ENCODE measurements at places on chromosomes 7 and 10.

- DNase-seq = no peak
These were observed 278.6 kb downstream of the ARHGAP12 start for GRCh38 chr10:31650010-31650409.

DNA sequence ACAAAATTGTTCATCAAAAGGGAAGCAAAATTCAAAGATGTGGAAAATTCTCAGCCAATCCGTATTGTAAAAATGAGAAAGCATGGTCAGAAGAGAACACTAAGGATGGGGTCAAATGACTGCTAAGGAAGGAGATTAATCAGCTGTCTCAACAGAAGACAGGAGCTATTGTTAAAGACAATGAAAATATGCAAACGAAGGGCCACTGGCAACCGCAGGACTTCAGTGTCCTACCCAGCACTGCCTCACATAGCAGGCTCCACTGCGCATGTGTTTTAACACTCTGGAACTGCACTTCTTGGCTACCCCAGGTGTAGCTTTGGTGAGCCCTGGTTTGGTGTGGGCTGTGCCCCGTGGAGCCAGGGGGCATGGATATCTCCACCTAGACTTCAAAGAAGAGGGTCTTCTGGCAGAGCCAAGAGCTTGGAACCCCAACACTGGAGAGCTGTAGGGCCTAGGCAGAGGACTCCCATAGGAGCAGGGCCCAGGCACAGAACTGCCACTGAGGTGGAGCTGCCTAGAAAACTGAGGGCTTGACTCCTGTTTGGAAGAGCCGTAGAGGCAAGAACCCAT is 176.2 kb upstream of the GDF10 start:
- no peak for DNase-seq

DNA sequence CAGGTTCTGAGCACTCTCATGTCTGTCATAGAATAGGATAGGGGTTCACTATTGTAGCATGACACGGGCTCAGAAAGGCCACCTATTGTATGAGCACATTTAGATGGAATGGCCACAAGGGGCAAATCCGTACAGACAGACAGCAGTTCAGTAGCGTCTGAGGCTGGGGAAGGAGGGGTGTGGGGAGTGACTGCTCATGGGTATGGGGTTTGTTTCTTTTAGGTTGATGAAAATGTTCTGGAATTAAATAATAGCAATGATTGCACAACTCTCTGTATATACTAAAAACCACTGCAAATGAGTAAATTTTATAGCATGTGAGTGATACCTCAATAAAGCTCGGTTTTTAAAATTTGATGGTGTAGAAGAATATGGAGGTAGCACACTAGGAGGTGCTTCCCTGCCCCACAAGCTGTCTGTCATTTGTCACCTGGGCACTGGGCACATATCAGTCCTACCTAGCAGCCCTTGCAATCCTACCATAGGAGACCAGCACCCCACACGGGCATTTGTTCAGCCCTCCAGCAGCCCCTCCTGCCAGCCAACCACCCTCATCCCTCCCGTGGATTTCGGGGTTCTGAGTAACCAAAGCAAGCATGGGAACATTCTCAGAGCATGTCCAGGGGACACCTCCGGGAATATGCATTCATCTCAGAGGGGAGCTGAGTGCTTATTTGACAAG is 35.2 kb downstream of the KCNMA1 start:
- no peak for DNase-seq

- no peak for DNase-seq
These were observed 22.8 kb upstream of the MALSU1 start for GRCh38 chr7:23276376-23276775.

DNA sequence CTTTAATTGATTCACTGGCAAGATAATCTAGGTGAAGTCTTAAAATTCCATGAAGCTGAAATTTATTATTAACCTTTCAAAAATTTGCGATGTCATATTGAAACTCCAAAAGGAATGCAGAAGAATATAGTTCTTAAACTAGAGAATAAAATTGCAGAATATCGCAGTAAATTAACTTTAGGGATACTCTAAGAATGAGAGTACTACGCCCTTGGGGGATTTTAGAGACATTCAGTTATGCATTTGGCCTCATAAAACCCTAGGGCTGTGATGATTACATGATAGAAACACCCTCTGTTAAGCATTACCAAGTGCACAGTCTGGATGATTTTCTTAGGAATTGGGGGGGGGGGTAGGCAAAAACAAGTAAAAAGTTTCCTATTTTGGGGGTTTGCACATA is 3.7 kb downstream of the WNT2 start:
- DNase-seq = no peak

GRCh38 chr7:26912933-26913536 is 48.6 kb upstream of the SKAP2 start:
- no peak for DNase-seq

DNA sequence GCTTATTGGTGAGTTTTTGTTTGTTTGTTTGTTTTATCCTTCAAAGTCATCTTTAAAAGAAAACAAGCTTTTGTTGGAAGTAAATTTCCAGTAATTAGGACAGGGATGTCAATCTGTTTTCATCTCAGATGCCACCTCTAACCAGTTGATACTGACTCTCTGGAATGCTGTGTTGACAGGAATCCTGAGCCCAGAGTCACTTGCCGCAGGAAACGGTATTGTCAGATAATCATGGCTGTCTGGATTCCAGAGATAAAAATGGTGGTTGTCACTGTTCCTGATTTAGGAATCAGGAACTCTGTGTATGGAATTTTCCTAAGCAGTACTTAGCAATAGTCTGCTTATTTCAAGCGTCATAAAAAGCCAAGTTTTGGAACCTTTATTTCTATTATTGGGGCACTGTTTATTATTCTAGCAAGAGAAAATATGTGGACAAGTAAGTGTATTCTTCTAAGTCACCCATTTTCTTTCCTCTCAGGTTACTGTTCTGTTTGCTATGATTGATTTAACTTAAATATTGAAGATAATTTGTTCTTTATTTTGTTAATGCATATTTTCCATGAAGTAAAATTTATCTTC is 39.2 kb downstream of the CDC123 start:
- DNase-seq = no peak

- no peak for DNase-seq
These were observed 51.8 kb upstream of the BET1 start for GRCh38 chr7:94055963-94056362.

GRCh38 chr10:45371560-45371959 is 2.5 kb upstream of the ALOX5 start:
- no peak for DNase-seq

- no peak for DNase-seq
These were observed 108.7 kb downstream of the ITIH5 start for GRCh38 chr10:7558036-7558435.

- no peak for DNase-seq
These were observed 47.7 kb downstream of the KIAA1217 start for GRCh38 chr10:24256619-24257107.

DNA sequence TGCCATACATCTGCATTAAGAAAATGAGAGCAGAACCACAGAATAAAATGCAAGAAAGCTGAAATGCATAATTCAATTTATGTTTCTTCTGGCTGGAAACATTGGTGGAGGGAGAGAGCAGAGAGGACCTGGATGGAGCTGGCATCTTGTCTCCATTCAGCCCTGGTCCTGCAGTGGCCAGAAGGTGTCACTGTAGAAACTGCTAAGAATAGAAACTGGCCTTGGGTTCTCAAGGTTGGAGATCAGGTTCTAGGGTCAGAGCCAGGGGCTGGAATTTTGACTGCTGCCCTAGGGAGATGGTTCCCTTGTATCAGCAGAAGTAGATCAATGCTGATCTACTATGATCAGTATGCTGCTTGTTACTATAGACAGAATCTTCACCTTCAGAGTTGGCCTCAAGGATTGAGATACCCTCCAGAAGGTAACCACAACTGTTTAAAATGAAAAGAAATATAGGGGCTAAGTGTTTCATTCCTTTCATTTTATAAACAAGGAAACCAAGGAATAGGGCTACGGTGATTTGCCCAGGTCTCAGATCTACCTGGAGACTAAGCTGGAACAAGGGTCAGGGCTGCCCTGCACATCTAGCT is 13.1 kb downstream of the TAS2R41 start:
- DNase-seq = no peak

DNA sequence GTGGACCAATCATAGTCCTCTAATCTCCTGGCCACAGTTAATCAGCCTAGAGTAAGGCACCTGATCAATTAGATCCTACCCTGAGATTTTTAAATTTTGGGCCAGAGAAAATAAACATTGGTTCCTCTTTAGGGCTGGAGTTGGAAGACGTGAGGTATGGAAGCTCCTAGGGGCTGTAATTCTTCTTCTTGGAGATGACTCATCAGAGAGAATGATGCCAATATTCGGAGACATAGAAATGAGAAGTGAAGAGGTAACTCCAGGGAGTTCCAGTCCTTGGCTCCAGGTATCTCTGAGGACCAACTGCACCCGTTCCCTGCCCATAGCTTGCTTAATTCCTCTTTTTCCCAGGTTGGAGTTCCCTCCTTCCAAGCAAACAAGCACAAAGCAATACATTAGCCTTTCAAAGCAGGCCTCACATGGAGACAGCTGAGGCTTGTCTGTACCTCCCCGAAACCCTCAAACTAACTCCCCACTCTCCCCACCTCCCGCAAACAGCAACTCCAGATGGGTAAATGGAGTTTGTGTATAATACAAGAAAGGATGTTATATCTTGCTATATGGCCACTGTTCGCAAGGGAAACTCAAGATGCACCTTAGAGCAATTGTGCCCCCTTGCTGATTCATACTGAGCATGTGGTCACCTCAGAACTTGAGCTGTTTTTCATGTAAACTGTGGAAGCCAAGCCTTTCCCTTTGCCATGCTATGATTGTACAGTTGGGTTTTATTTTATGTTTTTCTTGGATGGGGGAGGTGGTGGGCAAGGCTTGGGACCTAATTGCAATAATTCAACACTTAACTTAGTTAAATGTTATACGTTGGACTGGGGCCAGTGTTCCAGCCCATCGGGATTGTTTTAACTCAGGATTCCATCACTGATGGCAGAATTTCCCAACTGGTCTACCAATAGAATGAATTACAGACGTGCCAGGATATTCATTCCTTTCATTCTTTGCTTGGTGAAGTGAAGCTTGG is 29.3 kb downstream of the PIK3AP1 start:
- no peak for DNase-seq

DNA sequence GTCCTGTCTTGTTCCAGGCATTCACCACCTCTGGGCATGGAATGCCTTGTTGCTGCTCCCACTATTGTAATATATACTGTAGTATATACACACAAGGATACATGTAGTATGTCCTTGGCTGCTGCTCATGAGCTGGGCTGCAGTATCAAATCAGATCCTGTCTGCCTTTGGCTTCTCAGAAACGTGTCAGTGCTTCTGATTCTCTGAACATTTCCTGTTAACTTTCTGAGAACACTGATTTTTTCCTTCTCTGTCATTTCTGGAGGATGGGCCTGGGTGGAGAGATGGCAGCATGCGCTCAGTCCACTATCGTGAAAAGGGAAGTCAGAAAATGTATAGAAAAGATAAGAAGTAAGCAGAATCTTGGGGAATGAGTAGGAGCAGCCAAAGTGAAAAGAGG is 12.2 kb downstream of the SFTPA2 start:
- no peak for DNase-seq

- DNase-seq = no peak
These were observed 1.3 kb downstream of the HOXA1 start for GRCh38 chr7:27094304-27095049.

- DNase-seq = no peak
These were observed 29.7 kb downstream of the MKLN1 start for GRCh38 chr7:131357282-131357880.

DNA sequence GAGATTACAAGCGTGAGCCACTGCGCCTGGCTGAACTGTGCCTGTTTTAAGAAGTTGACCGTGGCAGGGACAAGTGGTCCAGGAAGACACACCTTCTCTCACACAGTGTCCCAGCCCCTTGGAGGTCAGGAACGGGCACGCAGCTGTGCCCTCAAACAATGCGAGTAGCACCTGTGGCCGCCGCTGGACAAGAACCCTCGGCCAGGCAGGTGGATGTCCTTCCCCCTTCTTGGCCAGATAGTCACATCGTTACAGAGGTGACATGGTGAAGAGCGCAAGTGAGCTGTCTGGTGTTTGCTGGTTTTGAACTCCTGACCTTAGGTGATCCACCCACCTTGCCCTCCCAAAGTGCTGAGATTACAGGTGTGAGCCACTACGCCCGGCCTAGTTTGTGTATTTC is 8.8 kb downstream of the ZFAND2A start:
- DNase-seq = no peak

GRCh38 chr7:51481421-51481820 is 164.8 kb upstream of the COBL start:
- DNase-seq = no peak

- no peak for DNase-seq
These were observed 69.1 kb downstream of the RTKN2 start for GRCh38 chr10:62199584-62199983.

DNA sequence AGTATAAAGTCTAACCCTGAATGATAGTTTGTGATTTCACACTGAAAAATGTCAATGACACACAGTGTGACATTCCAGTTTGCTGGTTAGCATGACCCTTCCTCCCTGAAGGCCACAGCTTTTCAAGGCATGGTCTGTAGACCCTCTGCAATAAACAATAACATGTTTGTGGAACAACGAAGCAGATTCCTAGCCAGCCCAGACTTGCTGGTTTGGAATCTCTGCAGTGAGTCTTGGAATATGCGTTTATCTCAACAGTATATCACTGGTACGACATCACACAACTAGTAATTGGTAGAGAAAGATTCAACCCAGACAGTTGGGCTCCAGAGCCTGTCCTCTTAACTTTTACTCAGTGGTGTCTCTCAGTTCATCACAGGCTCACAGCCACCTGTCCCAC is 23.7 kb upstream of the DUSP5 start:
- no peak for DNase-seq

DNA sequence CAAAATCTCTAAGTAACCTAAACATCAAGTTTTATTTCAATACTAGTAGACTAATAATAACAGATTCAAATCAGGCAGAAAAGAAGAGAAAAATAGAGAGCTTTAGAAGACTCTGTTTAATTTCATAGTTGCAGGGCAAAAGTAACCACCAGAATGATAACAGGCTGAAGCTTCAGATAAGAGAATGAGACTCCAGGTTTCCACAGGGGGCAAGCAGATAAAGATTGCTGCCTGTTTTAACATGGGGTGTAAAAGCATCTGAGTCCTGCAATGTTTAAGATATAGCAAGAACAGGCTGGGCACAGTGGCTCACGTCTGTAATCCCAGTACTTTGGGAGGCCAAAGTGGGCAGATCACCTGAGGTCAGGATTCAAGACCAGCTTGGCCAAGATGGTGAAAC is 11.0 kb downstream of the CROT start:
- no peak for DNase-seq

- no peak for DNase-seq
These were observed 644.4 kb downstream of the KCNMA1 start for GRCh38 chr10:76993213-76993612.

DNA sequence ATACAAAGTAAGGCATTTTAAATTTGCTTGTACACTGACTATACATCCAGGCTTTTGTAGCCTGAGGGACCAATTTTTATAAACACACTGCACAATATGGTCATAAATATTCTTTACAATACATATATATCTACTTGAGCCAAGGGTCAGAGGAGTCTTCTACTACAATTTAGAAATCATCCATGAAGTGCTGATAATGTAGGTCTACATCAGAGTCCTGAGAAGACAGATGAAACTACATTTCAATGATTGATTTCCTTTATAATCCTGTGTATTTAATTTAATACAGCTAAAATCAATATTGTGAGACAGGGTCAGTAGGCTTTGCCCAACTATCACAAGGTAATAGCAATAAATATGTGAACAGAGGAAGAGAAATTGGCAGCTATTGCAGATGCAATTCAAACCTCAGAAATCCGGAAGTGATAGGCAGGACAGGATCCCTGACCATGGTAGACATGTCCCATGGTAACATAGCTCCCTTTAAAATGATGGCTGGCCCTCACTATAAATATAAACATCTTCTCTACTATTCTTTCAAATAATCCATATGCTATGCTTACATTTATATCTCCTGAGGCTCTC is 318.0 kb upstream of the POT1 start:
- no peak for DNase-seq

- no peak for DNase-seq
These were observed 115.7 kb upstream of the CACNA2D1 start for GRCh38 chr7:82559193-82559805.

Data from T-helper 2 cell (primary cell).